Substantia nigra (tissue), 51 donors: ENCODE measurements at places on chromosomes 3 and 15.

GRCh38 chr3:39267631-39268548, 11.9 kb downstream of the CX3CR1 start:
- no peak for DNase-seq

GRCh38 chr15:78389738-78390137, 48.3 kb upstream of the IREB2 start:
- no peak for DNase-seq

- DNase-seq: no peak
Measured at GRCh38 chr3:170352936-170353335, 4.6 kb upstream of the SKIL start.

GRCh38 chr15:100919481-100920405, 586 bp downstream of the LRRK1 start:
- no peak for DNase-seq

GRCh38 chr3:69900331-69900730, 99.2 kb upstream of the SAMMSON start:
- DNase-seq: no peak

- DNase-seq: no peak
Measured at GRCh38 chr3:81585056-81585455, 176.4 kb downstream of the GBE1 start.

- DNase-seq: no peak
Measured at GRCh38 chr3:160480931-160481330, 31.3 kb upstream of the TRIM59 start.

GRCh38 chr3:45480218-45480617, 91.8 kb downstream of the LARS2 start:
- no peak for DNase-seq

DNA sequence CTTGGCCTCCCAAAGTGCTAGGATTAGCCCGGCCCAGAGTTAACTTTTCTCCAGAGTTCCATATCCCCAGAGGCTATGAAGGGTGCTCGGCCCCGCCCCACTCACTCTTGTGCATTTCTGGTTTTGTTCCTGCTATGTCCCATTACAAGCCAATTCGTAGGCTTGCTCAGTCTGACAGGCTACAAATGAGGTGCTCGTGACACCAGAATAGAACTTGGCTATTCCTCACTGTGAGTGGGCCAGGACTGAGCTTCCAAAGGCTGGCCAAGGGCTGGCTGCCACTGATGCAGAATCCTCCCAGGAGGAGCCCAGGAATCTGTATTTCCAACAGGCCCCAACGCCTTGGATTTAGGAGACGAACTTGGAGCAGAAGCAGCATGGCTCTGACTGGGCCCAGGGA, 282.7 kb upstream of the C2CD4B start:
- no peak for DNase-seq

DNA sequence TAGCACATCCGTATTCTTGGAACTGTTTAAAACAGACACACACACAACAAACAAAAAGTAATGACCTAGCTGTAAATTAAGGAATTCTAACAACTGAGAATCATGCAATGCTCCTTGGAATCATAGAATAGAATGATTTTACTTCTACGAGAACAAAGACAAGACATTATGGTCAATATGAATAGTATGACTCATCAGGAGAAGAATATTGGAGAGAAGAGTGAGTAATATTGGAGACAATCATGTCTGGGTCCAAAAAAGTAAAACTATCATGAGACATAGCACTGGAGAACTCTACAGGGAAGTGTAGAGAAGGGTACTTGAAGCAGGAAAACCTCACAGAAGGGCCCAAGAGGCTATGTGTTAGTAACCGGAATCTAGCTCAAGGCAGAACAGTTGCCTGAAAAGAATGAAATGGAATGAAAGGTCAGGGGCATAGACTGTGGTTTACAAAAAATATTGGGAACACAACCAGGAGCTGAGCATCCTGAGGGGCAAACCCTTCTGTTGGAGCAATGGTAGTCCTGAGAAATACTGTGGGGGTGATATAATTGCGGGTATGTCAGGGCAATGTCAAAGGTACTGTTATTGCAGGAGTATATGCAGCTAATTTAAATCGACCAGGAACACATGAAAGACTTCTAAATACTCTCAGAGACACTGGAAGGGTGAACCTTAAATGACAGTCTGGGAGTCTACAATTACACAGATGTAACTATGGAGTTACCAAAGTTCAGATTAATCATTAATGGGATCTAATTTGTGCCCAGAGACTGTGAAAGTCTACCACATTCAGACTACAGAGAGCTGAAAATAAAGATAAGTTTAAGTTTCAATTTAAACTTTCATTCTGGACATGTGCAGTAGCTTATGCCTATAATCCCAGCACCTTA, 201.2 kb downstream of the BCHE start:
- no peak for DNase-seq

GRCh38 chr3:69715204-69715603, 24.1 kb upstream of the MITF start:
- no peak for DNase-seq

- no peak for DNase-seq
Measured at GRCh38 chr3:88984256-88984655, 123.2 kb upstream of the EPHA3 start.

GRCh38 chr15:47292638-47293190, 424.6 kb upstream of the SEMA6D start:
- no peak for DNase-seq

DNA sequence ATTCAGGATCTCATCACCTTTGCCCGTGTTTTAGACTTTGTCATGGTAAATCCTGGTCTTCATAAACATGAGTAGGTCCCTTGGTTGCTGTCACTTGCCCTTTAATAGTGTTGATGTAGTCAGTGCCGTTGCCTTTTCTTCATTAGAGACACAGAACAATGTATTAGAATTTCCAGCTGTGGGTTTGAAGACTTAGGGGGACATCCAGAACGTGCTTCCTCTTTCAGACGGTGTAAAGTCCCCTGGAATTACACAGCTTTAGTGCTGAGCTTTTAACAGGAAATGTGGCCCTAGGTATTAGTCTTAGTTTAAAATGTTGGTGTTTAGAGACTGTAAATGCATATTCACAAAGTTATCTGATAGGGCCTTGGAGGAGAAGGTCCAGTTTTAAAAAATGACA, 8.8 kb upstream of the LRCH3 start:
- no peak for DNase-seq

GRCh38 chr3:11288021-11288491, 15.9 kb downstream of the ATG7 start:
- no peak for DNase-seq

DNA sequence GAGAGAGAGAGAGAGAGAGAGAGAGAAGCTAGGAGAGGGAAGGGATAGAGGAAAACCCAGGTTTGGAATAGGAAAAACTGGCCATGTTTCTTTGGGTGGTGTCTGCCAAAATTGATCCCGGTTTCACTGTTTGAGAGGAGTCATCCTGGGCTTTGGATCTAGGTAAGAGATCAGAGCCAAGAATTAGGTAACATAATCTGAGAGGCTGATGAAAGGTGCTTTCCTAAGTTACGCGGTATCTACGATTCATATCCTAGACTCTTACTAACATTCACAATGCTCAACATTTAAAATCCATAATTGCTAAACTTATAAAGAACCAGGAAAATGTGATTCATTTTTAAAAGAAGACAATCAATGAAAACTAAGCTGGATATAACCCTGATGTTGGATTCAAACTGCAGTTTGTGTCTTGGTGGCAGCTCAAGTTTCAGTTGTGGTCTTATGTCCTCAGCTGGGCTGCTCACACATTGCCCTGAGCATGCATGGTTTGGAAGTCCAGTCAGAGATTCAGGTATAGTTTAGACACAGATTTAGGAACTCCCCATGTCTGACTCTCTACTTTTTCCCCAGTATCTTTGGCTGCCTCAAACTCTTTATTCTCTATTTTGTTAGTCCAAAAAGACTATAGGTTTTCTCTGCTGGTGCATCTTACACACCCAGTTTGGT, 42.5 kb upstream of the FMN1 start:
- no peak for DNase-seq

- DNase-seq: no peak
Measured at GRCh38 chr3:185734725-185735096, 90.1 kb downstream of the IGF2BP2 start.

- DNase-seq: no peak
Measured at GRCh38 chr3:196227121-196227561, 10.8 kb downstream of the SLC51A start.

DNA sequence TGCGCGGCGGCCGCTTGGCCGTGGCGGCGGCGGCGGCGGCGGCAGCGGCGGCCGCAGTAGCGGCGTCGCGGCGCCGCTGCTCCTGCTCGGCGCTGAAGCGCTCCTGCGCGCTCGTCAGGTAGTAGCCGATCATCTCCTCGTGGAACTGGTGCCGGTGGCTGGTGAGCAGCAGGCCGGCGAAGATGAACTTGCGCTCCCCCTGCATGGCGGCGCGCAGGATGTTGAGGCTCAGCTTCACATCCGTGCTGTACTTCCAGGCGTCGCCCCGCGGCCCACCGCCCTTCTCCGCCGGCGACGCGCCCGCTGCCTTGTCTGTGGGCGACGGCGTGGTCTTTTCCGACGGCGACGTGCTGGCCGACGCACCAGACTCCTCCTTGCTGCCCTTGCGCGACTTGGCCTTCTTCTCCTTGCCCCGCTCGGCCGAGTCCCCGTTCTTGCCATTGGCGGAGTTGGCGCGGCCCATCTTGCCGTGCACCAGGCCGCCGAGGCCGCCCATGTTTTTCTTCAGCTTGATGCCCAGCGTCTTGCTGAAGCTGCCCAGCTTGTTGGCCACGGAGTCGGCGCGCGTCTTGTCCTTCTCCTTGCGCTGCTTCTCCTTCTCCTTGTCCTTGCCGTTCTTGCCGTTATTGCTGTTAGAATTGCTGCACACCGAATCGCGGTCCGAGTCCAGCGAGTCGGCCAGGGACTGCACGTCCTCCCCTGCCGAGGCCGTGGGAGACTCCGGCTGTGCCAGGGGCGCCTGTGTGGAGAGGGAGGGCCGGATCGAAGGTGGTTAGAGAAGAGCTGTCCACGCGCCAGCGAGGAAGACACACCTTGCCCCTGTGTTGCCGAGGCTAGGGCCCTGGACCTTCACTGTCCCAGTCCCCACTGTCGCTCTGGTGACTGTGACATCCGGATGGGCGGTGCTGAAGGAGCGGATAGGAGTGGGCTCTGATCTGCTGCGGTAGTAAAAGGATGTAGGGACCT, 157.6 kb downstream of the KLF13 start:
- DNase-seq: no peak

DNA sequence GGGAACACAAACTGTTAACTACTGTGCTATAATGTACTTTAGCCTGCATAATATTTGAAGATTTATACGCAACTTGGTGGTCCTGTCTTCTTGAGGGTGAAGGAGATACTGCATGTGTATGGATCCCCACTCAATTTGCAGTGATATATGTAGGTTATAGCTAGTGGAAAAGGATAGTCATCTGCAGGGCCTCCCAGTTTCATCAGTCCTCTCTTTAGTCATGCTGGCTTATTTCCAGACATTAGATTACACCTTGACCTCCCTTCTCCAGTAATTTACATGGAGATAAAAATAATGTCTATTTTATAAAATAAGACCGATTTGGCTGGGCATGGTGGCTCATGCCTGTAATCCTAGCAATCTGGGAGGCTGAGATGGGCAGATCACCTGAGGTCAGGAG, 3.7 kb downstream of the NR1D2 start:
- DNase-seq: no peak

DNA sequence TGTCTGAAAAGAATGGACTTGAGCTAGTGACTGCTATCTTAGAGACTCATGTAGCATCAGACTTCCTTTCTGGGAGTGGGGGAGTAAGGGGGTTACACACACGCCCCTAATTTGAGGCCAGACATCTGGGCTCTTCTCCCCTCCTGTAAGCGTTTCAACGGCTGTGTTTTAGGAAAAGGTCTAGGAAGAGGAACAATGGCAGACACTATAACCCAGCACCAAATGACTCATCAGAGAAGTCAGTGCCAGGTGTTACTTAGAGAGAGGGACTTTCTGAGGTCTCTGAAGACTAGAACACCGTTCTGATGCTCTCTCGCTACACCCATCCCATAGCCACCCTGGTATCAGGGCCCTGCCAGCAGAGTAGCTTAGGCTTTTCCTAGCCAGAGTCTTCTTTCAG, 65.5 kb downstream of the SSUH2 start:
- DNase-seq: no peak

- DNase-seq: no peak
Measured at GRCh38 chr15:76140074-76140464, 80.3 kb downstream of the TMEM266 start.

- no peak for DNase-seq
Measured at GRCh38 chr3:127751163-127751621, 71.1 kb downstream of the MGLL start.

GRCh38 chr3:45575386-45575923, 19.1 kb upstream of the LIMD1 start:
- DNase-seq: no peak

- DNase-seq: no peak
Measured at GRCh38 chr15:39165020-39165706, 415.7 kb upstream of the THBS1 start.

- DNase-seq: no peak
Measured at GRCh38 chr3:146280864-146281263, 30.0 kb upstream of the PLSCR4 start.

DNA sequence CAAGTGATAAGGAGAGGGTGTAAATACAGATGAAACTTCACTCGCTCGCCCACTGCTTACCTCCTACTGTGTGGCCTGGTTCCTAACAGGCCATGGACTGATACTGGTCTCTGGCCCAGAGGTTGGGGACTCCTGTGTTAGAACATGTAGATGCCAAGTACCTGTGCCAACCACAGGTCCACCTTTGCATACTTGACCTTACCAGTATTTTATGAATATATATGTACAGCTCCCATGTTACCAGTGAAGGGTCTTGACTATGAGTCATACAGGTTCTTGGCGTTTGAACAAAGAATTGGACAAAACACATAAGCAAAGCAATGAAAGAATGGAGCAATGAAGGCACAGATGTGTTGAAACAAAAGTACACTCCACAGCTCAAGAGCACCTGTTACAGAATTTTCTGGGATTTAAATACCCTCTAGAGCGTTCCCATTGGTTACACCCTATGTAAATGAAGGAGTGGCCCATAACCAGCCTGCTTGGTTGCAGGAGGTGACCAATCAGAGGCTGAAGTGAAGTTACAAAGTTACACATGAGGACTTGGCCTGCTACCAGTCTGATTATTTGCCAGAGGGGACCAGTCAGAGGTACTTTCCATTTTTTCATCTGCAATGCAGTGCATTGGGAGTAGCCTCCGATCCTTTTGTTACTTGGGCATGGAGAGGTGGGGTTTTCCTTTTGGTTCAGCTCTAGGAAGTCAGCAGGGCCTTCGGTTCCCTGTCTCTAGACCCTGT, 1.7 kb upstream of the GFM1 start:
- no peak for DNase-seq

GRCh38 chr3:168991803-168992202, 671.7 kb downstream of the MECOM start:
- DNase-seq: no peak

- DNase-seq: no peak
Measured at GRCh38 chr3:123424321-123424998, 24.4 kb downstream of the ADCY5 start.

DNA sequence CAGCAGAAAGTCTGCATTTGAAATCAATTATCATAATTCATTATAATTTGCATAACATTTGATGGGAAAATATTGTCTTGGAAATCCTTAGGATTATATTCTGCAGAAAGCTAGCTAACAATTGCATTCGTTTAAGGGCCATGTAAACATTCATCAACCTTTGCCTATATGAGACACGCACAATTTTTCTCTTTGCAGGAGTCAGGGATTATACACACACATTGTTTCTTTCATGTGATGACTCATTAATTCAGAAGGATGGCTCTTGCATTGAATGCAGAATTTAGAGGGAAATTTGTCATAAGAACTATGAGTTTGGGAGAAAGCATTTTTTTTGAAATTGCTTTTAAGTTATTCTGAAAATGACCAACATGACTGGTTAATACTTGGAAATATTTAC, 844.7 kb downstream of the DIPK2A start:
- DNase-seq: no peak

- DNase-seq: no peak
Measured at GRCh38 chr3:187909866-187910265, 164.6 kb upstream of the BCL6 start.
